AG08395 (cell line): ENCODE measurements at places on chromosomes 11 and 22.

- DNase-seq, result no peak
Measured at GRCh38 chr22:21714059-21714770, 21.4 kb downstream of the YPEL1 start.

GRCh38 chr11:76462317-76462716, 17.5 kb downstream of the EMSY start:
- no peak for DNase-seq

GRCh38 chr11:12251666-12252560, 125.5 kb upstream of the PARVA start:
- no peak for DNase-seq

GRCh38 chr11:79062814-79063762, 377.7 kb downstream of the TENM4 start:
- peak; percentile 41 for DNase-seq
